ENCODE measurements at places on chromosomes 3 and 15. TPM values are rescaled to one million over a fixed set of nuclear protein-coding genes. Genes with fewer than 3 reads are reported as not detected.

Gene PIF1
- 9.7 TPM for total RNA-seq

- no peak for DNase-seq
Measured at GRCh38 chr3:12959838-12960378, 113.3 kb downstream of the IQSEC1 start.

- DNase-seq = no peak
Measured at GRCh38 chr3:3707858-3708768, 91.1 kb upstream of the LRRN1 start.

GRCh38 chr15:100725121-100726069, 123.0 kb downstream of the ASB7 start:
- peak; percentile 82 for DNase-seq

- DNase-seq = no peak
Measured at GRCh38 chr15:39502082-39502447, 78.8 kb upstream of the THBS1 start.

DNA sequence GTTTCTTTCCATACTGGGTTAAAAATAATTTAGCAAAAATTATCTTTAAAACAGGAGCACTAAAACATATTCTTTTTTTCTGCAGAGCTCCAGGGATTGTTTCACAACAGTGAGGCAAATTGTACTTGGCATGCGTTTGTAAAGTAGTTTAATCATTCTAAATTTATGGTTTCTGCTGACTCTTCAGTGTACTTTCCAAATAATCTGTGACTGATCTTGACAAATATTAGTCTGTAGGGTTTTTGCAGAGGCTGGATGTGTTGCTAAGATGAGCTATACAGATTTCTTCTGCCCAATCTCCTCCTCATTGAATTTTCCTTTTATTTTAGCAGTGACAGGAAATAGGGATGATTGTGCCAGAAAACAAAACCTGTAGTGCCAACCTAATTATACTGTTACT, 328.0 kb upstream of the MANF start:
- peak; percentile 8 for DNase-seq

DNA sequence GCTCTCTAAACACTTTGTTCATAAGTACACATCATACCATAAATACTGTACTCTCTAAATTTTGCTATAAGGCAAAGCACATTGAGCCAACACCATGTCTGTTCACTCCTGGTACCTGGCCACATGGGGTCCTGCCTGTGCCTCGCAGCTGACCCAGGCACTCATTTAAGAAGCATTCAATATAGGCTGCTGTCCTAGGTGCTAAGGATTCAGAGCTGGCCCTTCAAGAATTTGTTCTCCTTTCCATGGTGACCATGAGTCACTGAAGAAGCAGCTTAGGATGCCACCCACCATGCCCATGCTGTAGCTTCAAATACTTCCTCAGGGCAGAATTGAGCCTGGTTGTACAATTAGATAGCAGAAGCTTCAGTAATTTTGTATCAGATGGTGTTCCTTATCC, 119.2 kb upstream of the ZBED2 start:
- peak; percentile 79 for DNase-seq

Data from GM23248 (cell line).